ENCODE measurements at places on chromosomes 2 and 18.

GRCh38 chr2:42558827-42559226 lies 9.6 kb upstream of the MTA3 start:
- DNase-seq = no peak

DNA sequence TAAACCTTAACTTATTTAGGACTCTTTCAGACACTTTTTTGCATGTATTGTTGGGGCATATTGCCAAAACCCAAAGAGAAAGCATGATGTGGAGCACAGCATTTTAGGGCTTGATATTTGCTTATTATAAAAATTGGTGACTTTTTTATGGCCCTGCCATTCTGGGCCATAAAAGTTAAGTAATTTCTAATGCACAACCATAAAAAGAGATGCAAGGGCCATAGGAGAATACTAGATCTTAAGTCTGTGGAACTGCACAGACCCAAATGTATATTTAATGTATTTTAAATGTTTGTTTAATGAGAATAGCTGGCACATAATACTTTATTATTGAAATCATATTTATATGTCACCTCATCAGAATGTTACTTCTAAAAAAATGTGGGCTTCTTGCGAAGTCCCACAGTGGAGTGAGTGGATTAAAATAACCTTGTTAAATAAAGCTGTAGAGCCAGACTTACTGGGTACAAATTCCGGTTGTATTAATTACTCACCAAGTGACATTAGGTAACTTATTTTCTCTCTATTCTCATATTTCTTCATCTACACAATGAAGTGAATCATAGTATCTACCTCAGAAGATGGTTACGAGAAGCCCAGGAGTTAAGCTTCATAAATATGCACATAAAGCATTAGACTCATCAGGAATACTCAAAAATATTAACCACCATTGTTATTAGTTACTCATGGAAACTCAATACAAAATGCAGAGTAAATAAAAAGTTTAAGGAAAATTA lies 52.2 kb downstream of the HNMT start:
- no peak for DNase-seq

- no peak for DNase-seq
These were observed 97.4 kb upstream of the NEUROD1 start for GRCh38 chr2:181777734-181778133.

DNA sequence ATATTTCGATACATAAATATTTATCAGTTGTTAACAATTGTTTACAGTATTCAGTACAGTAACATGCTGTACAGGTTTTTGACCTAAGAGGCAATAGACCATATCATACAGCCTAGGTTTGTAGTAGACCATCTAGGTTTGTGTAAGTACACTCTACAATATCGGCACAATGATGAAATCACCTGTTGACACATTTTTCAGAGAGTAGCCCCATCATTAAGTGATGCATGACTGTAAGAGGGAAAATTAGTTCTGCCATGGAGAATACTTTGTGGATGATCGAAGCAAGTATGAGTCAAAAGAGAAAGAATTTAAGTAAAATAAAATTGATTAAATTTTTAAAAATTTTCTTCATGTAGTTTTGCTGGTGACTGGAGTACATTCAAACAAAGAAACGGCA lies 32.6 kb downstream of the VIT start:
- DNase-seq = no peak

GRCh38 chr2:37802899-37803379 lies 122.1 kb upstream of the RMDN2 start:
- DNase-seq = peak; percentile 80

- DNase-seq = no peak
These were observed 94.6 kb downstream of the PMAIP1 start for GRCh38 chr18:59994357-59994756.

- peak; percentile 92 for DNase-seq
These were observed 90.6 kb upstream of the WDR75 start for GRCh38 chr2:189350540-189351209.
